Upper lobe of left lung (tissue), 6 donors: ENCODE measurements at places on chromosomes 16 and 17. TPM values are rescaled to one million over a fixed set of nuclear protein-coding genes. Genes with fewer than 3 reads are reported as not detected.

Gene SLC5A11
- total RNA-seq: not detected

Gene C17orf107
- 2.6 TPM for total RNA-seq

Gene FZD2
- 5.6 TPM for total RNA-seq

Gene NME1
- total RNA-seq: 19.6 TPM

Gene TPSG1
- total RNA-seq: 3.3 TPM

Gene CTRB1
- not detected for total RNA-seq

Gene HAGH
- total RNA-seq: 106 TPM

Gene GCGR
- total RNA-seq: not detected

Gene ITGAX
- 132 TPM for total RNA-seq

GRCh38 chr16:83113317-83113716, 486.5 kb downstream of the CDH13 start:
- no peak for DNase-seq

GRCh38 chr17:40615068-40615840, 32.4 kb downstream of the SMARCE1 start:
- DNase-seq: peak; percentile 56

GRCh38 chr17:4854111-4854681, 21.1 kb downstream of the MINK1 start:
- DNase-seq: no peak

GRCh38 chr16:55489119-55489955, 10.3 kb downstream of the MMP2 start:
- no peak for DNase-seq

DNA sequence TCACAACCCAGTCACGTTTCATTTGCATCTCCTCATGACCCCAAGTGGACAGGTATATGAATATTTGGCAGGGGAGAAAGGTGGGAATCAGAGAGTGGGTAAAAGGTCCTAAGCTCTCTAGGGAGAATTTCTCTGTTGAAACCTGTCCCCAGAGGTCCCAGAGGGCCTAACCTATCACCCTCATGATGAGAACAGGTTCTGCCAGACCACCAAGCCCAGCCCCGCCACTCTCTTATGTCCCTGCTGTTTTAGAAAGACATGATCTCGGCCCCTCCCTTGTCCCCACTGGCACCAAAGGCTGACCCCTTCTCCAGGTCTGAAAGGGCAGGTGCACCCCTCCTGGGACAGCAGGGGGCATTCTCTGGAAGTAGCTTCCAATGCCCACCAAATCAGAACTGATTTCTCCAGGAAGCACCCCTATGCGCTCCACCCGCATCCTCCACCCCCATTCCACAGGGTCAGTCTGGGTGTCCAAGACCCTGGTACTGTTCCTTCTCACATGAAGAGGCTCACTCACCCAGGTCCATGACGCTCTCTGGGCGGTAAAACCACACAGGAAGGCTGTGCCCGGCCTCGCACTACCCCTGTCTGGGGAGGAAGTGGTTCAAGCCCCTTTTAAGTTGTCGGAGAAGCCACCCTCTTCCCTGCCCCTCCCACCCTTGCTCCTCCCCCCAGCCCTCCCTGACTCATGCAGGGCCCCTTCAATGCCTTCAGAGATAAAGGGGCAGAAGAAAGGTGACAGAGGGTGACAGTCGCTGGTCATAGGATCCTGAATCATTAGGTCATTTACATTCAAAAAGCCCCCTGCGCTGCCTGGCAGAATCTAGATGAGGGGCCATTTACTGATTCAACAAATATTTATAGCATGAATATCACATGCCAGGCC, at the start of gene CCR7:
CCR7 (minus strand) TSS at position 590 of the 886 bp plus-strand sequence; CDS start at position 527, 63 bp downstream.
- DNase-seq: no peak

DNA sequence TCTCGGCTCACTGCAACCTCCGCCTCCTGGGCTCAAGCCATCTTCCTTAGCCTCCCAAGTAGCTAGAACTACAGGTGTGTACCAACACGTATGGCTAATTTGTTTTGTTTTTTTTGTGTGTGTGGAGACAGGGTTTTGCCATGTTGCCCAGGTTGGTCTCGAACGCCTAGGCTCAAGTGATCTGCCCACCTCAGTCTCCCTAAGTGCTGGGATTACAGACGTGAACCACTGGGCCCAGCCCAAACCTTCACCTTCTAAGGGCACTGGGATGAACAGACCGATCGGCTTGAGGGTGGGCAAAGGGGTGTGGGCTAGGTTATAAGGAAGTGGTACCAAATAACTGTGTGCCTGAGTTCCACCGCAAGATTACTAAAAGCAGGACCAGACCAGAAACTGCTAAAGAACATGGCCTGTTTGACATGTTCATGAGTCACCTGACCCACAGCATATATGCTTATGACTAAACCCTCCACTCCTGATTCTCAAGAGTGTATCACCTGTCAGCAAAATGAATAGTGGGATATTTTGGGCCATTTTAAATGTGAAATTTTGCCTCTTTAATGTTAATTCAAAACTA, 8.1 kb downstream of the TMEM97 start:
- no peak for DNase-seq

- no peak for DNase-seq
Measured at GRCh38 chr17:39915559-39915958, 2.9 kb downstream of the GSDMB start.

DNA sequence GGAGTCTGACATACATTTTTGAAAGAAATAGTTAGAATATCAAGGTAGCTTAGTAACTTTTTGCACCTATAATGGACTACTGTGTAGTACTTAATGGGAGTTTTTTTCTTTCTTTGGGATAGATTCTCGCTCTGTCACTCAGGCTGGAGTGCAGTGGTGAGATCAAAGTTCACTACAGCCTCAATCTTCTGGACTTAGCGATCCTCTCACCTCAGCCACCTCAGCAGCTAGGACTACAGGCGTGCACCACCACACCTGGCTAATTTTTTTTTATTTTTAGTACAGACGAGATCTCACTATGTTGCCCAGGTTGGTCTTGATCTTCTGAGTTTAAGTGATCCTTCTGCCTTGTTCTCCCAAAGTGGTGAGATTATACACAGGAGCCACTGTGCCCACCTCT, 9.5 kb downstream of the TAOK1 start:
- DNase-seq: no peak

DNA sequence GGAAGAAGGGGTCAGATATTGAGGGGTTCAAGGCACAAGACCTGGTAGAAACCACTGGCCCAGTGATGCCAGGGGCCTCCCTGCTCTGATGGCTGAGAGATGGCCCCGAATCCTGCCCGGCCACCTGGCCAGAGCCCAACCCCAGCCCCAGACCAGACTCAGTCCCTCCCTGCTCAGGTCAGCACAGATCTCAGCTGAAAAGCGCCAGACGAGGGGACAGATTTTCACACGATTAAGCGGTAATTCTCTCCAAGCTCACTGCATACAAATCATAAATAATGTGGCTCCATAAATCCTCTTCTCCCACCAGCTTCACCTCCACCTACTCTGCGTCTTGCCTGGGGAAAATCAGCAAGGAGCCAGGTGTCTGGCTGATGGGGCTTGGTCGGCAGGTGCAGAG, 57.1 kb downstream of the ENGASE start:
- peak; percentile 33 for DNase-seq

DNA sequence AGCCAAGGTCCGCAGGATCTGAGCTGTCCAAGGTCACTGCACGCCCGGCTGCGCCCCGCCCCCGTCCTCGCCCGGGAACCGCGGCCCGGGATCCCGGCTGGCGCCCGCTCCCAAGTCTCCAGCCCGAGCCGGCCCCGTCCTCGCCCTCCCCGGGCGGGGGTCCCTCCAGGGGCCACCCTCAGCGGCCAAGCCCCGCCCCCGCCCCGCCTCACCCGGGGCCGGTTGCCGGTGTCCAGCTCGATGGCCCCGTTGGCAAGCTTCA, 216 bp downstream of the VPS9D1 start:
- DNase-seq: no peak

DNA sequence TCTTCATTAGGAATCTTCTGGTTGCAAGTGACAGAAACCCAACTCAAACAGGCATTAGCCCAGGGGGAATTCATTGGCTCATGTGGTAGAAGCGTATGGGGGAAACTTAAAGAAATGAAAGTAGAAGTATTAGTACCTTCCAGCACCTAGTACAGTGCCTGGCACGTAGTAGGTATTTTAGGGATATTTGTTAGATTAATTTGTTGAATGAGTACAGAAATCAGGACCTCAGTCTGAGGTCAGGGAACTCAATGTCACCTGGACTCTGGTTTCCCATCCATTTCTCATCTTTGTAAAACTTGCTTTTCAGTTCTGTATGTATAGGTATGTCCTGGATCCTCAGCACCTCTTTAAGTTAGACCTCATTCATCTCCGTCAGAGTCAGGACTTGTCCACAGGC, 32.5 kb downstream of the TMC5 start:
- no peak for DNase-seq

GRCh38 chr16:65002265-65002664, 119.6 kb downstream of the CDH11 start:
- no peak for DNase-seq

GRCh38 chr17:14471052-14471451, 170.2 kb downstream of the HS3ST3B1 start:
- no peak for DNase-seq

DNA sequence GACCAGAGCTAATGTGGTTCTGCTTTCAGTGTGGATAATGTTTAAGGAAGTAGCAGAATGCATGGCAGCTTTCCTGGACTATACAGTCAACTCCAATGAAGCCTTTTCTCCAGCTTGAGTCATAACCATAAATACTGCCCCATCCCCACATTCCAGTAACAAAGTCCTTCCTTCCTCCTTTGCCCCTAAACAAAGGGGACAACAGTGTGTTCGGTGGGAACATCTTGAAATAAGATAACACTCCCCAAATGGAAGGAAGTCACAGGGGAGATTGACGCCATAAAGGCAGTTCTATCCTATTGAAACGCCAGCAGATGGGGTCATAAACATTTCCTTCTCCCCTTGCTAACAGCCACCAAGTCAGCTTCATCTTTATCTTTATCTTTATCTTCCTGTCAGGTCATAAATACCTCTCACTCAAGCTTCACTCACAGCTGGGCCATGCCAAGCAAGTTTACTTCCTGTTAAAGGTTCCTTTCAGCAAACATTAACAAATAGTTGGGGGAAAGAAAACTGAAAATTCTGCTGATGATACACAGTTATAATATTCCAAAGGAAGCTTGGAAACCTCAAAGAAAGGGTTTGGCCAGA, 136.7 kb downstream of the SNX11 start:
- no peak for DNase-seq
